ENCODE measurements at places on chromosomes 13 and 19. TPM values are rescaled to one million over a fixed set of nuclear protein-coding genes. Genes with fewer than 3 reads are reported as not detected.

- no peak overlapping the region for H3K27ac ChIP-seq
- no peaks in the 10 kb centered on the region for H3K4me1 ChIP-seq
- no peak overlapping the region for H3K4me3 ChIP-seq
- H3K36me3 ChIP-seq = no peaks in the 10 kb centered on the region
- no peak for DNase-seq
Observed at GRCh38 chr13:40420160-40420740, 246.2 kb downstream of the FOXO1 start.

DNA sequence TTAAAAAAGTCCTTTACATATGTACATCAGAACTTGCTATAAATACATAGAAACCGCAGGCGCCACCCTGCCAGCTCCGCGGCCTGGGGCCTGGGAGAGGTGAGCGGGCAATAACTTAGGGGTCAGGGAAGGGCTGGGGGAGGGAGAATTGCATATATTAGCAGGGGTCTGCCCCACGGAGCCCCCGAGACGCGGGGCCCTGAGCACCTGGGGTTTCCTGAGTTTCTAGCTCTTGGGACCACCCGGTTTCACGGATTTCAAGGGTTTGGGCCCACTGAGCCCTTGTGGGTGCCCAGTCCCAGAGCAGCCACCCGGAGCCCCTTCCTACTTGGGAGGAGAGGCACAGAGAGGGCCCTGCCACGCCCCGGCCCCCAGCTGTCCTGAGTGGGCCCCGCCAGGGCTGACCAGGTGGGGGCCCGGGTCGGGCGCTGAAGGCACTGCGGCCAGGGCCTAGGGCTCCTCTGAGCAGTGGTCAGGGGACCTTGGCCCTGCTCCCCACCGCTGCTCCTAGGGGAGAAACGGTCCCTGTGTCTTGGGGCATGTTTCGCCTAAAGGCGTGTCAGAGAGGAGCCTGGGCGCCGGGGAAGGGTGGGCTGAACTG, 4.0 kb downstream of the GPX4 start:
- H3K36me3 ChIP-seq = no peaks in the 10 kb centered on the region
- DNase-seq = no peak
- no peak overlapping the region for H3K27ac ChIP-seq
- H3K4me3 ChIP-seq = no peak overlapping the region
- H3K4me1 ChIP-seq = peaks cover 8% of the 10 kb centered on the region
- no peaks in the 10 kb centered on the region for H3K27me3 ChIP-seq

GRCh38 chr19:29872224-29872731, 60.5 kb downstream of the CCNE1 start:
- H3K27me3 ChIP-seq = peaks cover 41% of the 10 kb centered on the region
- peak; percentile 81 for DNase-seq
- H3K27ac ChIP-seq = no peak overlapping the region
- no peaks in the 10 kb centered on the region for H3K36me3 ChIP-seq
- no peaks in the 10 kb centered on the region for H3K4me1 ChIP-seq

DNA sequence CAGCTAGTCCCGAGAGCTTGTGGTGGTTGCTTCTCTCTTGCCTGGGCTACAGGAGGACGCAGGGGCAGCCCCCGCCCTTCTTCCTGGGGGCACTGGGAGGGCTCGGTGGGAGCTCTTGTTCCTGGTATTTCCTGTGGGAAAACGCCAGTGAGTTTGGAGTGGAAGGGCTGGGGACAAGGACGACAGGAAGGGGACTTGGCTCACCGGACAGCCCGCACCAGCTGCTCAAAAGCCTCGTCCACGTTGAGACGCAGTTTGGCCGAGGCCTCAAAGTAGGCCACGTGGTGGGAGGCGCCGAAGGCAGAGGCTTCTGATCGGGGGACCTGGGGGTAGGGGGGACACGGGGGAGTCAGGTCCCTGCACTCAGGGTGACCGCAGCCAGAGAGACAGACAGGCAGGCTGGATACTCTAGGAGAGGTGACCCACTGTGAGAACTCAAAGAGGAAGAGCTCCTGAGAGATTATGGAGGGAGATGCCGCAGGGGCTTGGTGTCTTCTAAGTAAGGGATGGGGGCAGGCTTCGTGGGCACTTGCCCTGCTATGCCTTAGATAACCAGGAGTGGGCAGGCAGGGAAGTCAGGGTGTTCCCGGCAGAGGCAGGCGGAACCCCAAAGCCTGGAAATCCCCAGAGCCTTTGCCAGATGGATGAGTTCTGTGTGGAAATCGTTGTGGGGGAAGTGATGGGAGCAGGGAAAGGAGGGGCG, 4.3 kb downstream of the RRAS start:
- peaks cover 11% of the 10 kb centered on the region for H3K27me3 ChIP-seq
- H3K4me1 ChIP-seq = peaks cover 33% of the 10 kb centered on the region
- DNase-seq = no peak
- no peaks in the 10 kb centered on the region for H3K36me3 ChIP-seq
- H3K4me3 ChIP-seq = no peak overlapping the region

- no peak overlapping the region for H3K4me3 ChIP-seq
- H3K4me1 ChIP-seq = peaks cover 6% of the 10 kb centered on the region
- H3K36me3 ChIP-seq = no peaks in the 10 kb centered on the region
- DNase-seq = no peak
- no peak overlapping the region for H3K27ac ChIP-seq
Observed at GRCh38 chr13:113418722-113419049, 34.6 kb downstream of the ADPRHL1 start.

- no peaks in the 10 kb centered on the region for H3K36me3 ChIP-seq
- no peak overlapping the region for H3K4me3 ChIP-seq
- H3K27ac ChIP-seq = no peak overlapping the region
- H3K27me3 ChIP-seq = peaks cover 17% of the 10 kb centered on the region
- DNase-seq = no peak
- no peaks in the 10 kb centered on the region for H3K4me1 ChIP-seq
Observed at GRCh38 chr19:492091-492531, 4.2 kb upstream of the MADCAM1 start.

DNA sequence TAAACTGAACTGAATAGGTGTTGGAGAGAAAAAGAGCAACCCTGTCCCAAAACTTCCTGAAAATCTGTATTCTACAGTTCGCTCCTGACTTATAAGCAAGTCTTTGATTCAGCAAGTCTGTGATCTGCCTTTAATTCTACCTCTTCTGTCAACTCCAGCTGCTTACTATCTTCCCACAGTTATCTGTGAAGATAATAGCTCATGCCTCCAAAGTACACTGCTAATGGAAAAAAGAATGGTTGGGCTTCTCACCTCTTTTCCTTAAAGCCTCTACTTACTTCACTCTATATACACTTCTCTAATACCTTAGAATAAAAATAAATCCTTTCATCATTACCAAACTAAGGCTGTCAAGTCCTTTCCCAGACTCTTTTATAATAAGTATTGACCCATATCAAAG, 391.5 kb upstream of the MIR17HG start:
- no peak overlapping the region for H3K4me3 ChIP-seq
- no peaks in the 10 kb centered on the region for H3K4me1 ChIP-seq
- no peaks in the 10 kb centered on the region for H3K27me3 ChIP-seq
- no peak overlapping the region for H3K27ac ChIP-seq

DNA sequence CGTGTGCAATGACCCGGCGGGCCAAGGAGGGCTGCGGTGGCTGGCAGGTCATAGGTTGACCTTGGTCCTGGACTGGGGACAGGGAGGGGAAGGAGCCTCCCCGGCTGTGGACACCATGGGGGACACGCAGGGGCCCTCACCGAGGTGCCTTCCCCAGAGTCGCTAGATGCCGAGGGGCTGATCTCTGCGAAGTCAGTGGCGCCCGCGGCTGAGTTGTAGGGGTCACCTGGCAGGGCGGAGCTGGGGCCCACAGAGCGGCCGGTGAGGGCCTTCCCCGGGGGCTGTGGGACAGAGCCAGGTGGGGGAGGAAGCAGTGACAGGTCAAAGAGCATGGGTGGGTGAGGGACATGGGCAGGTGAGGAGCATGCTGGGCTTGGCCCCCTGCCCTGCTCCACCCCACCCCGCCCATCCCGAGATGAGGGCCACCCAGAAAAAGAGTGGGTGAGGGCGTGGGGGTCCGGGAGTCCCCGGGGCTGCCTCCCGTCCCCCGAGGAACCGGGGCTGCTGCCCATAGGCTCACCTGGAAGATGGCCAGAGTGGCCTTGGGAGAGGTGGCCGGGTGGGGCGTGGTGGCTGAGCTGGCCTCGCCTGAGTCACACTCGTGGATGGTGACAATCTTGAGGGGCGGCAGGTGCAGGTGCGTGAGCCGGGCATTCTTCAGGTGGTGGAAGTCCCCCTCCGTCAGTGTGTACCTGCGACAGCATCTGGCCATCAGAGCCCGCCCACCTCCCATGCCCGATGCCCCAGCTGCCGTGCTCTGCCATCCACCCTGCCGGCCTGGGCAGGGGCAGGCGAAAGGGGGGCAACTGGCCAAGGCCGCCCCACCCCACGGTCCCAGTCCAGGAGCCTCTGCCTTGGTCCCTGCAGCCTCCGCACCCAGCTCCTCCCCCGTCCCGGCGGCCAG, 3.5 kb downstream of the CBARP start:
- H3K4me3 ChIP-seq = no peak overlapping the region
- H3K27me3 ChIP-seq = no peaks in the 10 kb centered on the region
- no peaks in the 10 kb centered on the region for H3K36me3 ChIP-seq

DNA sequence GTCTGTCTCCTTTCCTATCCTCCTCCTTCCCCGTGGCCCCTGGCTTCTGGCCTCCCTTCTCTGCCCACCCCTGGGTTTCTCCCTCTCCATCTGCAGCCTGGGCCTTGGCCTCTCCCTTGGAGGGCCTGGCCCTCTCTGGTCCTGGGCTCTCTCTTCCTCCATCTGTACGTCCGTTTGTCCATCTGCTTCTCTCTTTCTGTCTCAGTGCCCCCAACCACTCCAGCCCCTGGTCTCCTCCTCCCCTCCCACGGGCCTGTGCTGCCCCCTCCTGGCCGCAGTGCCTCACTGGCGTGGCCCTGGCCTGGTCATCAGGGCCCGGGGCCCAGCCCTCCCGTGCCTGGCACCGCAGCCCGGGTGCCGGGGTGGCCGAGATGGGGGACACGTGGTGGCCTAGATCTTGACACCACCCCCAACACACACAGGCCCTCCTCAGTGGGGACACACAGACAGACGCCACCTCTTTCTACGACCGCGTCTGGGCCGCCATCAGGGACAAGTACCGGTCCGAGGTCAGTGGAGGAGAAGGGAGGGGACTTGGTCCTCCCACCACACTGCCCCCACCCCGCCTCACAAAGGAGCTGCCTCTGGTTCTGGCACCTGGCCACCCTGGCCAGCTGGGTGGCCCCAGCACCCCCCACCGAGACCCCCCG, 11.3 kb downstream of the PRKCSH start:
- H3K4me1 ChIP-seq = peaks cover 9% of the 10 kb centered on the region
- no peaks in the 10 kb centered on the region for H3K27me3 ChIP-seq
- H3K27ac ChIP-seq = no peak overlapping the region
- H3K36me3 ChIP-seq = no peaks in the 10 kb centered on the region

- H3K4me1 ChIP-seq = peaks cover 25% of the 10 kb centered on the region
- H3K27me3 ChIP-seq = no peaks in the 10 kb centered on the region
- H3K4me3 ChIP-seq = no peak overlapping the region
- DNase-seq = no peak
- no peaks in the 10 kb centered on the region for H3K36me3 ChIP-seq
Observed at GRCh38 chr13:100523411-100523810, 65.2 kb downstream of the GGACT start.

- H3K4me3 ChIP-seq = peak overlapping the region; percentile 85
- DNase-seq = no peak
- H3K36me3 ChIP-seq = no peaks in the 10 kb centered on the region
- peaks cover 8% of the 10 kb centered on the region for H3K4me1 ChIP-seq
- no peaks in the 10 kb centered on the region for H3K27me3 ChIP-seq
- H3K27ac ChIP-seq = peak overlapping the region; percentile 92
Observed at GRCh38 chr19:37505958-37506386, 767 bp upstream of the ZNF793 start.

GRCh38 chr13:113856716-113857065, 7.2 kb downstream of the GAS6 start:
- H3K4me3 ChIP-seq = no peak overlapping the region
- DNase-seq = no peak
- H3K27ac ChIP-seq = no peak overlapping the region
- H3K4me1 ChIP-seq = peaks cover 42% of the 10 kb centered on the region
- no peaks in the 10 kb centered on the region for H3K27me3 ChIP-seq

- H3K27me3 ChIP-seq = no peaks in the 10 kb centered on the region
- H3K27ac ChIP-seq = peak overlapping the region; percentile 97
- peak; percentile 98 for DNase-seq
- H3K4me3 ChIP-seq = peak overlapping the region; percentile 81
- peaks cover 21% of the 10 kb centered on the region for H3K4me1 ChIP-seq
Observed at GRCh38 chr19:38849147-38849859, 483 bp downstream of the HNRNPL start.

- no peaks in the 10 kb centered on the region for H3K27me3 ChIP-seq
- peaks cover 21% of the 10 kb centered on the region for H3K4me1 ChIP-seq
- H3K27ac ChIP-seq = peak overlapping the region; percentile 75
Observed at GRCh38 chr13:48585456-48585840, 52.6 kb upstream of the RCBTB2 start.

GRCh38 chr13:50292081-50292480, 276.8 kb downstream of the KCNRG start:
- no peaks in the 10 kb centered on the region for H3K36me3 ChIP-seq
- DNase-seq = no peak
- H3K27ac ChIP-seq = no peak overlapping the region
- H3K4me3 ChIP-seq = no peak overlapping the region

DNA sequence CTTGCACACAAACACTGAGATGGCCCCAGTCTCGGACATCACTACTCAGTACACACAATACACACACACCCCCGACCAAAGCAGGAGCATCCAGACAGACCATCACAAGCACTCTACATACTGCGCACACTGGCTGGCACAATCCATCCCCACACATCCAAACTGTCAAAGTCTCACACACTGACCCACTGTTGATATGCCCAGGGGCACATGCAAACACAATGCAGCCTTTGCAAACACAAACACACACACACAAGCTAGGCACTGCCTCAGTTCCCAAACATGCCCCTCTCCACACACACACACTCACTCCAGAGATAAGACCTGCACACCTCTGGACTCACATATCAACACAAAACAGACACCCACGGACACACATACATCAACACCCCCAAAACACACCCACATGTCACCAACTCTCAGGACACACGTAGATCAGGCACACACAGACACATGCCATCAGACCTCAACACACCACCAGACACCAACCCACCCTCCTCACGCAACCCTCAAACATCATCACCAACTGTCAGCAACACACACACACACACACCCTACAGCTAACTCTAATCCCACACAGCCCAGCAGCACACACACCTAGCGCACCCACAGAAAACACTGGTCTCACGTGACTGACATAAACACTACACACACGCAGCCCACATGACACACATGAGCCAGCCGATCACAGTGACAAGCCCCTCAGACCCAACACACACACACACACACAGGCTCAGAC, 1.9 kb downstream of the BBC3 start:
- H3K36me3 ChIP-seq = no peaks in the 10 kb centered on the region
- DNase-seq = peak; percentile 40
- peaks cover 23% of the 10 kb centered on the region for H3K4me1 ChIP-seq
- no peak overlapping the region for H3K27ac ChIP-seq

- no peaks in the 10 kb centered on the region for H3K4me1 ChIP-seq
- H3K27me3 ChIP-seq = no peaks in the 10 kb centered on the region
- H3K4me3 ChIP-seq = no peak overlapping the region
- H3K27ac ChIP-seq = no peak overlapping the region
Observed at GRCh38 chr13:73240193-73240592, 181.4 kb downstream of the KLF5 start.

- H3K4me1 ChIP-seq = no peaks in the 10 kb centered on the region
- H3K27ac ChIP-seq = no peak within 1 kb of the TSS
- H3K27me3 ChIP-seq = no peaks in the 10 kb centered on the region
- no peak for DNase-seq
- H3K4me3 ChIP-seq = no peak within 1 kb of the TSS
Observed at GRCh38 chr19:47994209-47994802, at the start of gene ELSPBP1. Gene ELSPBP1 (plus strand): TSS chr19:47994632. CDS start chr19:48008668, 14,036 bp downstream.

Gene PSG11
- not detected for total RNA-seq

Gene FARP1
- 52.9 TPM for total RNA-seq

Gene RNU6-9
- total RNA-seq = not detected

Data from neural progenitor cell (in vitro differentiated cells).